B cell (primary cell): ENCODE measurements at places on chromosomes 3 and 15.
A peak's percentile ranks its signal among the peaks of the same experiment; 100 is the strongest.

DNA sequence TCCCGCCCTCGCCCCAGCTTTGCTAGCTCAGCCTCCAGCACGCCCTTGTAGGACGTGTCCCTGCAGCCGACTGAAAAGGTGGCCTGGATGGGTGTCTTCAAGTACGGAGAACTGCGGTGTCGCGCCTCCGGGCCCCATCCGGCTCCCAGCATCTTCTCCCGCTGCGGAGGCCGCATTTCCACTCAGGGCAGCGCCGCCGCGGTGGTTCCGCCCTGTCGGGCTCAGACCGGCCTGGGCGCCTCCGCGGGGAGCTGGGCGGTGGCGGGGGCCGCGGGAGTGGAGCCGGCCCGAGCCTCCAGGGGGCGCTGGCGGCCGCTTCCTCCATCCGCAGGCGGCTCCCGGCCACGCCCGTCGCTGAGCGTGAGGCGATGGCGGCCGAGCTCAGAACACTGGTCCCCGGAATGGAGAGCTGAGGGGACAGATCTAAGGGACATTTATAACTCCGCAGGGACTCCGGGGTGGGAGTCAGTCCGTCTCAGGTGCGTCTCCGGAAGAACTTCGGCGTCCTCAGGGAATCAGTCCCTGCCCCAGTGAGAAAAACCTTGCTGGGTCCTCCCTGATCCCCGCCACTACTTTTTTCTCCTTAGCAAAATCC, 13.6 kb upstream of the SMCO1 start:
- H3K4me1 ChIP-seq = peaks cover 6% of the 10 kb centered on the region
- H3K4me3 ChIP-seq = peak overlapping the region; percentile 51
- peak; percentile 83 for DNase-seq
- no peaks in the 10 kb centered on the region for H3K36me3 ChIP-seq
- H3K27me3 ChIP-seq = no peaks in the 10 kb centered on the region
- H3K27ac ChIP-seq = no peak overlapping the region

GRCh38 chr15:29542994-29543393, 273.4 kb upstream of the NSMCE3 start:
- H3K4me3 ChIP-seq = no peak overlapping the region
- no peak overlapping the region for H3K27ac ChIP-seq
- H3K4me1 ChIP-seq = no peaks in the 10 kb centered on the region
- no peaks in the 10 kb centered on the region for H3K27me3 ChIP-seq

GRCh38 chr3:35500641-35501350, 138.5 kb upstream of the ARPP21 start:
- no peak overlapping the region for H3K27ac ChIP-seq
- H3K4me1 ChIP-seq = no peaks in the 10 kb centered on the region
- no peaks in the 10 kb centered on the region for H3K36me3 ChIP-seq

DNA sequence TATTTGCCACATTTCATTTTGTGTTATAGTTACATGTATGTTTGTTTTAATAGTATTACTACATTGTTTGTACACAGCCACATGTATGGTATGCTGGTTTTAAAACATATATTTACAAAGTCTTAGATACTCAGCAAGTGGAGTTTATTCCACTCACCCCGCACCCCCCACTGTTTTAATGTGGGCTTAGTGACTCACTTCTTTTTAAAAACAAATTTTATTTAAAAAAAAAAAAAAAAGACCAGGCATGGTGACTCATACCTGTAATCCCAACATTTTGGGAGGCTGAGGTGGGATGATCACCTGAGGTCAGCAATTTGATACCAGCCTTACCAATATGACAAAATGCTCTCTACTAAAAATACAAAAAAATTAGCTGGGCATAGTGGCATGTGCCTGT, 26.9 kb upstream of the TJP1 start:
- DNase-seq = no peak
- H3K4me1 ChIP-seq = no peaks in the 10 kb centered on the region
- H3K27ac ChIP-seq = no peak overlapping the region
- no peaks in the 10 kb centered on the region for H3K27me3 ChIP-seq
- H3K36me3 ChIP-seq = no peaks in the 10 kb centered on the region
- no peak overlapping the region for H3K4me3 ChIP-seq

GRCh38 chr3:65146179-65146578, 458.4 kb upstream of the ADAMTS9 start:
- DNase-seq = no peak
- H3K27me3 ChIP-seq = no peaks in the 10 kb centered on the region
- H3K4me3 ChIP-seq = no peak overlapping the region
- no peaks in the 10 kb centered on the region for H3K4me1 ChIP-seq

DNA sequence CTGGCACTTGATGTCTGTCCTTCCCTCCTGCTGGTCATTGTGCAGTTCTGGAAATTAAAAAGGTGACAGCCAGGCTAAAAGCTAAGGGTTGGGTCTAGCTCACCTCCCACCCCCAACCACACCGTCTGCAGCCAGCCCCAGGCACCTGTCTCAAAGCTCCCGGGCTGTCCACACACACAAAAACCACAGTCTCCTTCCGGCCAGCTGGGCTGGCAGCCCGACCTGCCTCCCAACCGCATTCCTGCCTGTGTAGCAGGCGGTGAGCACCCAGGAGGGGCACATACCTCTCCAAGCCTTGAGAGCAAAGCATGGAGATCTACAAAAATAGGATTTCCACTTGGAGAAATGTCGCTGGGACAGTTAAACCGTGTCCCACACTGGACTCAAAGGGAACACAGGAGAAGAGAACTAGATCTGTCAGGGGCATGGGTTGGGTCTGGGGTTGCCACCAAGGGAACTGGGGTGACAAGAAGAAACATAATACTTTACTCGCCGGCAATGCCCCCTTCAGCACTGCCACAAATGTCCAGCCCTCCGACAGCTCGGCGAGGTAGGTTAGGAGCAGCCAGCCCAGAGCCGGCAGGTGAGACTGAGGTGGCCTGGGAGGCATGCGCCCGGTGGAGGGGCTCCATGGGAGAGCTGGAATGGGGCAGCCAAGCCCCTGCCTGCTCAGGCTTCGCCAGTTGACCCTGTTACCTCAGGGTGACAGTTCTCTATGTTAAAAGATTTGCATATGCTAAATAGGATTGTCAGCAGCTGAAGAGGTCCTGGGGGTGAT, 52.2 kb downstream of the EXOG start:
- no peak overlapping the region for H3K27ac ChIP-seq
- H3K4me1 ChIP-seq = no peaks in the 10 kb centered on the region
- DNase-seq = no peak
- H3K36me3 ChIP-seq = no peaks in the 10 kb centered on the region
- no peaks in the 10 kb centered on the region for H3K27me3 ChIP-seq

GRCh38 chr3:100110162-100110561, 4.1 kb downstream of the FILIP1L start:
- no peaks in the 10 kb centered on the region for H3K27me3 ChIP-seq
- no peak overlapping the region for H3K4me3 ChIP-seq
- H3K27ac ChIP-seq = no peak overlapping the region

DNA sequence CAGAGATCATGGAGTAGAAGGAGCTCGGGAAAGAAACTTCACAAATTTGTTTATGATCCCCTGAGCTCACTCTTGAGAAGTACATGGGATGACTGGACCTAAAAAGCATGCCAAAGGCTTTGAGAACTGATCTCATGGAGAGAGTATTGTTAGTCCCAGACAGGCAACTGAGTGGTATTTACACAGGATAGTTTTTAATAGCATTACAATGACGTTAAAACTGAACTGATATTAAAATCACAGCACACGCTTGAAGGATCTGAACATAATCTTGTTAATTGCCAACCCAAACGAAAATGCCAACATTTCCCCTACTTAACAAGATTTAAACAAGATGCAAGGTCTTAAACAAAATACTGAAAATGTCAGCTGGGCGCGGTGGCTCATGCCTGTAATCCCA, 113.2 kb upstream of the NLGN1 start:
- H3K27ac ChIP-seq = no peak overlapping the region
- no peaks in the 10 kb centered on the region for H3K4me1 ChIP-seq
- H3K27me3 ChIP-seq = no peaks in the 10 kb centered on the region
- no peak for DNase-seq
- no peaks in the 10 kb centered on the region for H3K36me3 ChIP-seq
- H3K4me3 ChIP-seq = no peak overlapping the region

DNA sequence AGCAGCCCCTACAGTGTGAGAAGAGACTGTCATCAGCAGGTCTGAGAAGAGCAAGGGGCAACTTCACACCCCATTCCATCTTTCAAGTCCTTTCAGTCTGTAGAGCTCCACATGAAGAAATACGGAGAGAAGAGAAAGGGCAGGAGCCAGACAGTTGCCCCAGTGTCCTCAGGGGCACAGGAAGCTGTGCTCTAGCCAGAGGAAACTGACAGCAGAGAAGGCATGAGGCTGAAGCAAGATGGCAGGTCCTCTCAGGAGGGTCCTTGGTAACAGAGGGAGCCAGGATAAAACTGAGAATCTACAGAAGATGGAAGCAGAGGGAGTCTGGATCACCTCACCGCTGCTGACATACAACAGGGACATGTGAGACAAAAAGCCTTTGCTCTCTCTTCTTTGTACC, 47.3 kb downstream of the PLCH1 start:
- H3K27me3 ChIP-seq = no peaks in the 10 kb centered on the region
- H3K36me3 ChIP-seq = no peaks in the 10 kb centered on the region
- no peak overlapping the region for H3K4me3 ChIP-seq
- no peaks in the 10 kb centered on the region for H3K4me1 ChIP-seq
- no peak overlapping the region for H3K27ac ChIP-seq
- no peak for DNase-seq

DNA sequence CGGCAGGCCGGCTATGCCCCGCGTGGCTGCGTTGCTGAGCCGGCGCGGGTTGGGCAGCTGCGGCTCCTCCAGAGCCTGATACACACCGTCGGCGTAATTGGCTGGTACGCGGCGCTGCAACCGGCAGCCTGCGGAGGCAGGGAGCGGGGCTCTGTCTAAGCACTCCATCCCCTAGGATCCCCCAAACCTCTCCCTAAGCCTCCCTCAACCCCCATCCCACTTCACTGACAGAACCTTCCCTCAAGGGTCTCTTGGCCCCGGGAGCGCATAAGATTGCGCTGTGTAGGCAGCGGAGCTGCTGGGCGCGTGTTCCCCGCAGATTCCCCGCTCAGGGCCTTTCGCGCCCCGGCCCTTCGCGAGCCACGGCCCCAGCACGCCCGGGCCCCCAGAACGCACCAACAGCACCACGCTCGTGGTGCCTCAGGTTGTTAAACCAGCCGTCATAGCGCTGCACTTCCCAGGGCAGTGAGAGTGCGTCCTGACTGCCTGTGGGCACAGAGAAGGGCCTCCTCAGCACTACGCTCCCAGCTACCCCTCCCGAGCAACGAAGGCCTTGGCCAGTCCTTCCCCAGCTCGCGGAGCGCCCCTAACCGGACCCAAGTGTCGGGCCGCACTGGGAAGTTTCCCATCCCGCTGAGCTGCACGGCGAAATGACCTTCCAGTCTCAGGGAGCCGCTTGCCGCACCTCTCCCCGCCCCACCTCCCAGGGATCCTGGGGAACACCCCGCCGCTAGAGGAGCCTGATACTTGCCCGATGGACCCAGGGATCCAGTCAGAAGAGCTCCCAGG, 1.2 kb downstream of the DUOX2 start:
- peak; percentile 50 for DNase-seq
- H3K27ac ChIP-seq = no peak overlapping the region
- peak overlapping the region; percentile 23 for H3K4me3 ChIP-seq
- peaks cover 60% of the 10 kb centered on the region for H3K4me1 ChIP-seq
- peaks cover 49% of the 10 kb centered on the region for H3K27me3 ChIP-seq
- no peaks in the 10 kb centered on the region for H3K36me3 ChIP-seq

- no peak overlapping the region for H3K4me3 ChIP-seq
- DNase-seq = peak; percentile 87
- H3K4me1 ChIP-seq = peaks cover 4% of the 10 kb centered on the region
- no peaks in the 10 kb centered on the region for H3K27me3 ChIP-seq
These were observed 102.7 kb upstream of the CHD2 start for GRCh38 chr15:92797168-92798052.

DNA sequence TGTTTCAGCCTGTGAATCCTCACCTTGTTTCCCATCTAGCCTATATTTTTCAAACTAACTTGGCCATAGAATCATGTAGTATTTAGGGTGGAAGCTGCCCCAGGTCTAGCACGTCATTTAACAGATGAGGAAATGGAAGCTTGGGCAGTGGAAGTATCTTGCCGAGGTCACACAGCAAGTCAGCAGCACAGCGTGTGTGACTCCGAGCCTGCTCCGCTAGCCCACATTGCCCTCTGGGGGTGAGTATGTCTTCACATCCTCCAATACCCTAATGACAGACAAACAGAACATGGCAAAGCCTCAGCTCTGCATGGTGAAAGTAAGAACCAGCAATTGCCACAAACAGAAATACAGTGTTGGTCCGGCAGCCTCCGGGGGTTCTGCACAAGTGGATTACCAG, 2.2 kb upstream of the CCR5 start:
- peak; percentile 79 for DNase-seq
- peaks cover 12% of the 10 kb centered on the region for H3K4me1 ChIP-seq
- no peaks in the 10 kb centered on the region for H3K27me3 ChIP-seq
- no peak overlapping the region for H3K27ac ChIP-seq
- H3K4me3 ChIP-seq = no peak overlapping the region

DNA sequence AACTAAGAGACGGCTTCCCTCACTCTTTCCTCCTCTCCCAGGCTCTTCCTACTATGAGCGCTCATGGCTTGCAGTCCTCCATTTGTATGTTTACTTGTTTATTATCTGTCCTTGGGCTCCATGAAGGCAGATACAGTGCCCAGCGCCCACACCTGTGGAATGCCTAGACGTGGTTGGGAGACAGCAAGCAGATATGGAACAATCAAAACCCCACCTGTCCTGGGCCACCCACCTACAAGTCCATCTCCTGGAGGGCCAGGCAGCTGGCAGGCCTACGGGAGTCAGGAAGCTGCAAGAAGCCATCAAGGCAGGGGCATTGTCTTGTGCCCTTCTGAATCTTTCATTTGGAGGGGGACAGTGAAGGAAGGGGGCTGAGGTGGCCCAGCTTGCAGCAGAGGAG, 104.7 kb downstream of the IQSEC1 start:
- H3K27me3 ChIP-seq = no peaks in the 10 kb centered on the region
- peaks cover 59% of the 10 kb centered on the region for H3K36me3 ChIP-seq
- no peak overlapping the region for H3K4me3 ChIP-seq
- H3K27ac ChIP-seq = no peak overlapping the region
- H3K4me1 ChIP-seq = peaks cover 78% of the 10 kb centered on the region

DNA sequence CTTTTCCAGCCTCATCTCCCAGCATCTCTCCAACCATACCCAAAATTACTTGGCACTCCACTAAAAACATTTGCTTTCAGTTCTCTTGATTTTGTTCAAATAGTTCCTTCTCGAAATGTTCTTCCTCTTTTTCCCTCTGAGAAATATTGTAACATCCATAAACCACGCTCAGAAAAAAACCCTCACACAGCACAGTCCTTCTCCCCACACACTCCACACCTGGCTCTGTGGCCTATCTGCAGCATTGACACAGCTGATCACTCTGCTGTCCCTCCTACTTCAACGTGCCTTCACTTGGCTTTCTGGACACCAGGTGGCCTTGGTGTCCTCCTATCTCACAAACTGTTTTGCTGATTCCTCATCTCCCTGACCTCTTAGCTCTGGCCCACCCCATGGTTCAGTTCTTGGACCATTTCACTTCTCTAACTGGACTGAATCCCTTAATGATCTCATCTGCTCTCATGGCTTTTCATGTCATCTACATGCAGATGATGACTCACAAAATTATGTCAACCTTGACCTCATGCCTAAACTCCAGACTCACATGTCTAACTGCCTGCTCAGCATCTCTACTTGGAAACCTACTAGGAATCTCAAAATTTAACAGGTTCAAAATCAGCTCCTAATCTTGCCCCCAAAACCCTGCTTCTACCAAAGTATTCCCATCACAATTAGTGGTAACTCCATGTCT, 93.3 kb downstream of the TRIM42 start:
- no peak for DNase-seq
- no peaks in the 10 kb centered on the region for H3K4me1 ChIP-seq
